ENCODE measurements at places on chromosomes 7 and 10.

DNA sequence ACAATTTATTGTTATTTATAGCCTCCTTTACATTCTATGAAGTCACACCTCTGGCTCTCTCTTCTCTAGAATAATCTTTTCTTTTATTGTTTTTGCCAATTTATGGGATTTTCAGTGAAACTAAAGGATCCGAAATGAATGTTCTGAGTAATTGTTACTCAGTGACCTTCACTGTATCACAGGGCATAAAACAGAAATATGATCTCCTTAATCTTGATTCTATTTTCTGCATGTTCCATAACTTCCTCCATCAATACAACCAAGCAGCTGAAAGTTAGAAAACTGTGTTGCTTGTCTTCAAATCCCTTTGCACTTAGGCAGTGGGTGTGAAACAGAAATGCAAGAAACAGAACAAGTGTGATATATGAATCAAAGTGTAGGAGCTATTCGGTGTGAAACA is 57.4 kb upstream of the FERD3L start:
- DNase-seq = no peak

DNA sequence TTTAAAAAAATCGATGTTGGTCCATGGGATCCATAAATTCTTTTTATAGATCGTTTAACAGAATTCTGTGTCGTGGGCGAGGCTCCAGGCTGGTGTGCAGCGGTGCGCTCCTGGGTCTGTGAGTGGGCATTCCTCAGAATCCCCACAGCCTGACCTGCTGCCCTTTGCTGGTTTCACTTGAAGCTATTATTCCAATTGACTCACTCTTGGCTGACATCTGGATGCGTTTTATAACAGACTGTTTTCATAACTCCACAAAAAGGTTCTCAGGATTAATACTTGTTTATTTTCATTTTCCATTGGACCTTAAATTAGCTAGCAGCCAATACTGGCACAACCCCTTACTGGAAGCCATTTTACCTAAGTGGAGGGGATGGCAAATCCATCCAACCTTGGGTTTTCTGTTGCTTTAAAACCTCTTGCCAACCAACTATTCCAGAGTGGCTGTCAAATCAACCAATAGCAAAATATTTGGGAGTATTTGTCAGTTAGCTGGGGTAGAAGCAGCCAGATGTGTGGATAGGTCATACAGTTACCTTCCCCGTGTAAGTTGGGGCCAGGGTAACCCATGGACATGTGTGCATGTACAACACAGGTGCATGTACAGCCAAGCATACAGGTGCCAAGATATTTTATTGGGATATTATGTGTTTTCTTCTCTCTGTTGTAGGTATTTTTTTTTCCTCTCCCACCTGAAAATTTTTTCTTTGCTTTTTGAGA is 160.7 kb upstream of the ZNF32 start:
- DNase-seq = no peak

GRCh38 chr10:15346440-15347141 is 24.5 kb downstream of the FAM171A1 start:
- peak; percentile 26 for DNase-seq

DNA sequence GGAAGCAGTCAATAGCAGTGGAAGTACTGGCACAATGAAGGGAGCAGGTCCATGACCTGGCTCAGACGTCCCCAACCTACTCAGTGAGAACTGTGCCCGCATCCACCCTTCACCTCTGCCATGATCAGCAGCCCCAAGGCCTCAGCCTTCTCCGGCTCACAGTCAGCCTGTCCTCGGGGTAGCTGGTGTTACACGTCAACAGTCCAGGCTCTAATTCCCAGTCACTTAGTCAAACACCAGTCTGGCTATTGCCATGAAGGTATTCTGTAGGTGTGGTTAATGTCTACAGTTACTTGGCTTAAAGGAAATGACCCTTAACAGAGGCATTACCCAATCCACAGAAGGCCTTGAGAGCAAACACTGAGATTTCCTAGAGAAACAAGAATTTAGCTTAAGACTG is 49.1 kb downstream of the GRB10 start:
- no peak for DNase-seq

DNA sequence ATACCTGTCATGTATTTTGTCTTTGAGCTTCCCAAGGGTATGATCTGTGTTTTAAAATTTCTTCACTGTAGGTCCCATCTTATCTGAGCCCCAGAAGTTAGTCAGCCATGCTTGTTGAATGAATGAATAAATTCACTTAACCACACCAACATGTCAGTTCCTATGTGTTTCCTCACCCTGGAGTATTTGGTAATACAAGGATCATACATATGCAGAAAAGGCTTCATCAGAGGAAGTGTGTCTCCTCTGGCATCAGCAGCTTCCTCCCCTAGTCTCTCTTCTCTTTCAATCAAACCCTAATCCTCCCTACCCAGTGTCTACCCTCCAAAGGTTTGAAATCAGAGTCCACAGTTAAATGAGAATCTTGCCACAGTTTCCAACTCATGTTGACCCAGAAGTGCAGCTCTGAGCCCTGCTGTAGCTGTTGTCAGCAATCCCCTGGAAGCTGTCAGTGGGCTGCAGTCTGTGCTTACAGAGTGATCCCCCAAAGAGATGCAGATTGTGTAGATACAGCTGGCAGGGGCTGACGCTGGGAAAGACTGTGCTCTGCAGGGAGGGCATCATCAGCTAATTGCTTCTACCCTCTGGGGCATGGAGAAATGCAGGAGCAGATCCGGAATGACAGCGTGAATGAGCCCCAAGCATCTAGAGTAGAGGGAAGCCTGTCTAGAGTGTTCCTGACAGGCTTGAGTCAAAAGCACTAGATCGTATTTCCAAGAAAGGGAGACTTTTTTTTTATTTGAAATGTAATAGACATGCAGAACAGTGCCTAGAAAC is 105.0 kb upstream of the WDR11 start:
- no peak for DNase-seq

- DNase-seq = no peak
Measured at GRCh38 chr10:58319599-58319998, 15.2 kb upstream of the UBE2D1 start.

DNA sequence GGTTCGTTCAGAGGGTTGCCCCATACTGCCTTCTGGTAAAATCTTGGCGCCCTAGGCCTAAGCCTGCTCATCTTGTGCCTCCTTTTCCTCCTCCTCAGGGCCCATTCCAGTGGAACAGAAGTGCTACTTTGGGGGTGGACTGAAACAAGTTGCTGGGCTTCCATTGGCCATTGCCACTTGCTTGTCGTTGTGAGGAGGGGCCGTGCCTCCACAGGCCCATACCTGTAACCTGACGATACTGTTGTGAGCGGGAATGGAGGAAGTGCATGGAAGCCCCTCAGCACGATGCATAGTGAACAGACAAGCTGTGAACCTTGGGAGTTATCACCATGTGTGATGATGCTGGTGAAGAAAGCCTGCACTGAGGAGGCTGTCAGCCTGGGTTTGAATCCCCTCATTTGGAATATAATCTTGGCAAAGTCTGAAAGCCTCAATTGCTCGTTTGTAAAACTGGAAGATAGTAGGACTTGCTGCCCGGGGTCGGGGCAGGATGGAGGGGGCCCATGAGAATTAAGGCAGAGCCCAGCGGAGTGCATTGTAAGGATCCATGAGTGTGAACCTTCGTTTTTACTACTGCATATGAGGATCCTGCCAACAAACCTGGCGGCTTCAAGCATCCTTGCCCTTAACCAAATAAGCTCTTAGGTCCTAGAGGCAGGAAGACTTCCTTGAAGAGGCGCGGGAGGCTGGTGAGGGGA is 671 bp upstream of the PAPSS2 start:
- no peak for DNase-seq

GRCh38 chr10:14327527-14327926 is 3.2 kb downstream of the FRMD4A start:
- DNase-seq = no peak

GRCh38 chr7:116575853-116576252 is 51.0 kb downstream of the CAV1 start:
- no peak for DNase-seq

GRCh38 chr10:1661859-1662437 is 75.4 kb downstream of the ADARB2 start:
- DNase-seq = no peak

GRCh38 chr10:128053356-128053755 is 72.9 kb downstream of the MKI67 start:
- no peak for DNase-seq

GRCh38 chr10:128642502-128642901 is 516.3 kb upstream of the MKI67 start:
- no peak for DNase-seq

DNA sequence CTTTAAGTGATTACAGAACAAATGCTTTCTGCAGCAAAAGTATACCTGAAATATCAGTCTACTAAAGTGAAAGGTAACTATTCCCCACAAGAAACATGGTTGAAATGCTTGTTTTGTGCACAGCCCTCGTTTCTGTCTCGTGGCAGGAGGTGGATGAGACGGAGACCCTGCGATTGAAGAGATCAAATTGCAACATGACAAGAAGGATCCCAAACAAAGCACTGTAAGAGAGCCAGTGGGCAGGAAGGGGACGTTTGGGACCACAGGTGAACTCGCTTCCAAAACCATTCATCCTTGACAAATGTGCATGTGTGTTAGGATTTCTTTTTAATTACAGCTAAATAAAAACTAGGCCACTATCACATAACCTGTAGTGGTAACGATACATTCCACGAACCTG is 192.6 kb downstream of the CCSER2 start:
- DNase-seq = no peak

GRCh38 chr7:47578579-47579270 is 3.2 kb downstream of the TNS3 start:
- DNase-seq = no peak

DNA sequence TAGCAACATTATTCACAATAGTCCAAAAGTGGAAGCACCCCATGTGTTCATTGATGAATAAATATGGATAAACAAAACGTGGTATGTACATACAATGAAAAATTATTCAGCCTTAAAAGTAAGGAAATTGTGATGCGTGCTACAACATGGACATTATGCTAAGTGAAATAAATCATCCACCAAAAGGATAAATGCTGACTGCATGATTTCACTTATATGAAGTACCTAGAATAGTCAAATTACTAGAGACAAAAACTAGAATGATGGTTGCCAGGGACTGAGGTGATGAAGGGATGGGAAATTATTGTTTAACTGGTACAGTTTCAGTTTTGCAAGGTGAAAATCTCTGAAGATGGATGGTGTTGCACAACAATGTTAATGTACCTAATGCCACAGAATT is 56.6 kb downstream of the THSD7A start:
- no peak for DNase-seq

All from ovary (tissue), 10 donors.